ENCODE measurements at places on chromosomes 2 and 18. TPM values are rescaled to one million over a fixed set of nuclear protein-coding genes. Genes with fewer than 3 reads are reported as not detected.

DNA sequence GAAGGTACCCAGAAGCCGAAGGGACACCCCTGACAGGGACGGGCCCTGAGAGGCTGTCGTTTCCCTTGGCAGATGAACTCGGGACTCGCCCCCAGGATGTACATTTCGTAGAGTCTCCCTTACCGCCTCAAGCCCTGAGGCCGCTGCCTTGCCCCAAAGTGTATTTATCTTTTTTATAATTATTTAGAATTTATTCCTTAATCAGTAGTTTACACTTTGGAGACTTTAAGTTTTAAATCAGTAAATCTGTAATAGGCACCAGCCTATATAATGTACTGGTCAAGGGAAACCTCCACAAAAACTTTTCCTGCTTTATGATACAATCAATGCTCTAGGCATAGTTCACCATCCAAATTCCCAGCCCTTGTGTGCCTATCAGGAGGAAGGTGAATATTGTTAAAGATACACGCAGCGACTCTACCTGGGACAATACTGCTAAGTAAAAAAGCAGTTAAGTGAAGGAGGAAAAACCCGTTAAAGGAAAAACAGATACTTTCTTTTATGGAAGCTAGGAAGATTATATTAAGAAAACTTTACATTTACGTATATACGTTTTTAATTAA lies 848 bp downstream of the VRK2 start:
- peak; percentile 16 for DNase-seq

- DNase-seq: no peak
Measured at GRCh38 chr2:84855731-84856130, 25.2 kb downstream of the TRABD2A start.

GRCh38 chr2:53235836-53236582 lies 531.6 kb upstream of the CHAC2 start:
- no peak for DNase-seq

- no peak for DNase-seq
Measured at GRCh38 chr2:157439824-157440186, 4.1 kb downstream of the CYTIP start.

- no peak for DNase-seq
Measured at GRCh38 chr2:146041274-146041910, 1521.5 kb upstream of the ZEB2 start.

DNA sequence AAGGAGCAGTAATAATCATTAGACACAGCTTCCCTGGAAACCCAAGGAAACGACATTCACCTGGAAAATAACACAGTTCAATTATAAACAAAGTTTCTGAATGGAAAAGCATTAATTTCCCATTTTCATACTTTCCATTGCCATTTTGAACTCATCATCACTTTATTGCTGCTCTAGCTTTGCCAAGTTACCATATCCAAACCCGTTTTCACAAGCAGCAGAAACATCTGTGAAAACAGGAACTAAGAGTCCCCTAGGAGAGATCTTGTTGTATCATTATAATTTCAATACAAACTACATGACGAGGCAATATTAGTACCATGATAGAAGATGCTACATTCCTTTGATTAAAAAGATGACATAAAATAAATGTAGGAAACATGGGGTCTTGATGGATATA lies 597.0 kb upstream of the NRXN1 start:
- no peak for DNase-seq

- DNase-seq: no peak
Measured at GRCh38 chr2:202031246-202031951, 2.3 kb upstream of the FZD7 start.

- no peak for DNase-seq
Measured at GRCh38 chr2:155687181-155687580, 645.3 kb downstream of the NR4A2 start.

DNA sequence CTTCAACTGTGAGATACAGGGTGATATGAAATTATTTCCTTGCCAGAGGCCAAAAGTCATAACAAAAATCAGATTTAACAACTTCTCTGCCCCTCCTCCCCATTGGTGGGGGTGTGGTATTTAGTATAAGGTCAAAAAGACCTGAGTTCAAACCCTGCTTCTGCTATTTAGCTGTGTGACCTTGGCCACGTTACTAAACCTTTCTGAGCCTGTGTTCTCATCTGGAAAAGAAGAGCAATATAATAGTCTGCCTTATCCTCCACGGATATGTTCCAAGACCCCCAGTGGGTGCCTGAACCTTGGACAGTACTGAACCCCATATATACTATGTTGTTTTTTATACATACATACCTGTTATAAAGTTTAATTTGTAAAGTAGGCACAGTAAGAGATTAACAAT lies 3.7 kb downstream of the CDC42EP3 start:
- DNase-seq: no peak

- DNase-seq: peak; percentile 53
Measured at GRCh38 chr2:45259138-45259537, 249.9 kb upstream of the SIX2 start.

DNA sequence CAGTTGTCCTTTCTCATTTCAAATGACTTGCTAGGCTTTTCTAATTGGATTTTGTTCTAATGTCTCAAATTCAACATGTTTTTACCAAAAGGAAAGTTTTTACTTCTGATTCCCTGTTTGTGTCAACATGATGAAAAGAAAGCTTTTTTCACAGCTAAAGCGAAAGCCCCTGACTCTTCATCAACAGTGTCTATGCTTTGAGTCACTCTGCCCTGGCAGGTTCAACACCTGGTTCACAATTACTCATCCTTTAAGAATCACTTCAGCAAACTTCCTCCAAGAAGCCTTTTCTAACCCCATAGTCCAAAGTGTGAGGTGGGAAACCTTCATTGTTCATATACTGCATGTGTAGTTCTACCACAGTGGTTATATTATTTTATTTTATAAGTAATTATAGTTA lies 7.6 kb upstream of the DSG2 start:
- DNase-seq: peak; percentile 97

DNA sequence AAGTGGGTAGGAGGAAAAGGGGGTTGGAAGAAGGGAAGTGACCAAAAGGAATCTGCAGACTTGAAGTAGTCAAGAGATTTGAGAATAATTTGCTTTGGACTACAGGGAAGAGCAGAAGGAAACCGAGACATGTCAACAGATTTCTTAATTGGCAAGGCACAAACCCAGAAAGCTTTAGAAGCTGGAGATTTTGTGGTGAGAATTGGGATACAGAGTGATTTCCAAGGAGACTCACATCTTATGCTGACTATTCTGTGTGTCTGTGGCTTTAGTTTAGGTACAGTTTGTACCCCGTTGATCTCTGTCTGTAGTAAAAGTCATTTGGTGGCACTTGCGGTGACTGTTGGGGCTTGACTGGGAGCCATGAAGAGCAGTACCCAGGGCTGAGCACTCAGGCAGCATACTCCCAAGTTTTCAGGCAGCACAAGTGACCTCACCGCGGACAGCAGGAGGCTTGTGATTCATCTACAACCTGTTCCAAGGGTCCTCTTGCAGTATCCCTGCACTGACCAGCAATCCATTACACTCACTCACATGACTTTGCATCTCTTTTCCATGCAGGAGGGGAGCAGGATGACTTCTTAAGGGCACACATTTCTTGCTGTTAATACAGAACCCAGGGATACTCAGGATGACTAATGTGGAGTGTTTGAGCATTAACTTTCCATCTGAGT lies 97.1 kb upstream of the TNP1 start:
- peak; percentile 13 for DNase-seq

- DNase-seq: no peak
Measured at GRCh38 chr2:240165661-240166060, 25.2 kb upstream of the OTOS start.

DNA sequence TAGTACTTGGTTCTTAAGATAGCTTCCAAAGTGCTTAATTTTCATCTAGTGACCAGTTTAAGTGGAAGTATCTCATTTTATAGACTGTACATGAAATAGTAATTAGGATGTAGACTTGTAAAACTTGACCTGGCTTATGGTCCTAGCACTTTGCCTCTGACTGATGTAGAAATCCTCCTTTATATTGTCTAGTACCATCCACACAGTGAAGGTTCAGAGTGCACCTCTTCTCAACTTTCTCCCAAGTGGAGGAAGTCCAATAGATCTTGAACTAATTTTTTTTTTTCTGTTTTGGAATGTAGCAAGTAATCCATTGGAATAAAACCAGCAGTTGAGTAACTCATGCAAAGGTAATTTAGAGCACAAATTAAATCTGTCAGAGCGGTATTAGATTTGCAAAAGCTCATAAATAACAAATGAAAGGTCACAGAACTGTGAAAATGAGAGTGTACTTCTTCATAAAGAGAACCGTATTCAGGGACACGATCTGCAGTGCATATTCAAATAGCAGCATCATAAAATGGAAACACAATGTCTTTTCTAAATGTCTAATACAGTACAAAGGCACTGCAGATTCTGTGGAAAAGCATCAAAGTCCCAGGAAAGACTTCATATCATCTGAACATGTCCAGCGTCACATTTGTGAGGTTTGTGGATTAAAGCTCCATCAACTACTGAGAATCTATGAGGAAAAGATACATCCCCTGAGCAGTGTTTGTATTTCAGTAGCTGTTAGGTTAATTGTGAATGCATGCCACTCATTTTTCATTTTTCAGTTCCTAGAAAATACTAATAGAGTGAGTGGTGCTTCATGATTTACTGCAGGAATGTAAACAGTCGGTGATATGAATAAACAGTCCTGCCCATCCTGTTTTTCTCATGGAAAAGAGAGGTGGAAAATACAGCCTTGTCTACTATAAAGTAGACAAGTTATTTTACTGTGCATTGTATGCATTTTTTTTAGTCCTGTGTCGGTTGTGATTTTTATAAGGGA lies 100.7 kb downstream of the LYPD6 start:
- DNase-seq: no peak

DNA sequence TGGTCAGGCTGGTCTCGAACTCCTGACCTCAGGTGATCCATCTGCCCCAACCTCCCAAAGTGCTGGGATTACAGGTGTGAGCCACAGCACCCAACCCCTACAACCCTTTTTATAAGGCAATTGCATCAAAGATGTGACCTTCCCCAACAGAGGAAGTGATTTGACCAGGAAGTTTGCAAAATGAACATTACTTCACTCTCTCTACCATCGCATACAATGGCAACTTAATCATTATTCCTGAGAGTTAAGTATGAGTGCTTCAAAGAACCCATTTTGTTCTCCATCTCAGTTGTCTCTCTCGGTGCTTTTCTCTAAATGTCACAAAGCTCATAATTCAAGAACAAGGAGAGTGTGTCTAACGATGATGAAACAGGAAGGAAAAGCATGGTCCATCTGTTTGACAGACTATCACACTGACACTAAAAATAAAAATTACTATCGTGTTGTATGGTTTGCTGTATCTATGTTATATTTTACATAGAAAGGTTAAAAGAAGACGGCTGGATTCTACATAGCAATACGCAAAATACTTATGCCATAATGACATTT lies 18.1 kb upstream of the CREG2 start:
- DNase-seq: no peak

DNA sequence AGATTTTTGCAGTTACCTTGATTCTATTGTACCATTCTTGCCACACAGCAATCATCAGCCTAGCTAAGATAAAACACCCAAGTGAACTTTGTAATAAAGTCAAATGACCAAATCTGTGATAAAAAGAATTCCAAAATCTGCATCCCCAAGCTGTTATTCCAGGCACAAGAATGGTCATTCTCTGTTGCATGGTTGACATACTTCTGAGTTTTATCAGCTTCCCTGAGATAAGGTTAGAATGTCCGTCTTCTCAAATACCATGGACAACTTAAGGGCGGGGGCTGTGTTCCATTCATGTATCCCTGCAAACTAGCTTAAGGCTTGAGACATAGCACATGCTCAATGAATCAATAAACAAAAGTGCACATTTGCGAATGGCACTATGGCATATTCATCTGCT lies 8.1 kb upstream of the BMP10 start:
- no peak for DNase-seq

DNA sequence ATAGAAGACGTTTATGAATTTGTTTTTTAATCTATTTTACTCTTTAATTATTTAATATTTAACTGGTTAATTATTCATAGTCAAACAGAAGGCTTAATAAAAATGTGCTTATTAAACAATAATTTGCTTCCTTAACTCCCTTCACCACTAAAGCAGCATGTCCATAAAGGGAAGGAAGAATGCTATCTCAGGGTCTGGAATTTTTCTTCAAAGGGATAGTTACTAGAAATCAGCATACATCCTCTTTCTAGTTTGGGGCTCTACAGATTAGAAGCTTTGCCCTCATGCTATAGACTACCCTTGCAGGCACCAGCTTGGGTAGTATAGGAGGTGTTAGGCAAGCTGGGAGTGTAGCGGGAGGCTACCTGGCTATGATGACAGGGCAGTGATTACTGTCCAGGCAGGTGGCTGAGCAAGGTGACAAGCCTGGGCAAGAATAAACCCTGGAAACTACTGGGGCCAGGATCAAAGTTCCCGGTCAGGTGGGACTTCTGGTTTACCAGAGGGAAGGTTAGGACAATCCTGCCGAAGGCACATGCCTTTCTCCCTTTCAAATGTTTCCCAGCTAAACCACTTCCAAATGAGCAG lies 276.0 kb upstream of the REV1 start:
- peak; percentile 42 for DNase-seq

DNA sequence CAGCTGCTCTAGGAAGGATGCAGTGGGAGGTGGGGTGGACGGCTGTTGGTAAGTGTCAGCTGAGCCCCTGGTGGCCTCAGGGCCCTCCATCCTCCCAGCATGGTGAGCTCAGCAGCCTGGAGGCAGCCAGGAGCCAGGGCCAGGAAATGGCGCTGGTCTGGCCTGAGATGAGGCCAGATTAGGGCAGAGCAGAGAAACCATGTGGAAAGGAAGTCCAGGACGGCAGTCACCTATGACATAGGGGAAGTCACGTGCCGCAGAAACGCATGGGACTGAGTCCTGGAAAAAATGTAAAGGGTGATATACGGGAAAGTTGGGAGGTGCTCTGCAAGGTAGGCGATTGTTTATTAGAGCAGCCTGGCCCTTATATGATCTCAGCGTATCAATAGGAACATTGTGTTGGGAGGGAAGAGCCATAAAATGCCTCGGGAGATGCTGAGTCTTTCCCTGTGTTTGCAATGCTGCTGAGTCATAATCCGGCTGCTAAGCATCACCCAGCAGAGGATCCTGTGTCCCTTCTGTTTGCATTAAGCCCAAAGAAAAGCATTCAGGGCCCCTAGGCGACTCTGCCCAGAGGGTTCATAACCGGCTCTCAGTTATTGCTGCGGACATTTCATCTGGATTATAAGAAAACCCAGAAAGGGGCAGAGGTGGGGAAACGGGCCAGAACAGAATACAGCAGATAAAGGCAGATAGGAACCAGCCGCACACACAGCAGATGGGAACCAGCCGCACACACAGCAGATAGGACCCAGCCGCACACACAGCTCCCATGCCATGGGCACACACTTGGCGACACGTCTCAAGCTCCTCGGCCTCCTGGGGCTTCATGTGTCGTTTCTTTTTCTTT lies 30.3 kb upstream of the B3GNT7 start:
- DNase-seq: peak; percentile 91

- DNase-seq: peak; percentile 43
Measured at GRCh38 chr2:236162031-236162845, 5.9 kb downstream of the GBX2 start.

GRCh38 chr2:154291511-154291910 lies 407.0 kb upstream of the KCNJ3 start:
- DNase-seq: no peak

The C18orf54 gene
- total RNA-seq: 1.1 TPM

The CD226 gene
- 0.53 TPM for total RNA-seq

The NEU2 gene
- total RNA-seq: not detected

The RBFA gene
- total RNA-seq: 43.2 TPM

The COL3A1 gene
- total RNA-seq: 43.4 TPM

The UNC80 gene
- under 0.01 TPM for total RNA-seq

The ZNF385B gene
- not detected for total RNA-seq

The GCKR gene
- total RNA-seq: not detected

The DNAH6 gene
- under 0.01 TPM for total RNA-seq

The PMAIP1 gene
- total RNA-seq: 12.1 TPM

The FBXO41 gene
- 1.6 TPM for total RNA-seq

The KCNG2 gene
- total RNA-seq: not detected

All from bronchial epithelial cell (primary cell).